Stimulated activated effector memory CD8-positive, alpha-beta T cell treated with anti-CD3 and anti-CD28 coated beads, Interleukin-12 subunit alpha, Interleukin-12 subunit beta, amount 100 ng/mL, for 72 hours (primary cell): ENCODE measurements at places on chromosomes 5 and 9.
A peak's percentile ranks its signal among the peaks of the same experiment; 100 is the strongest.

DNA sequence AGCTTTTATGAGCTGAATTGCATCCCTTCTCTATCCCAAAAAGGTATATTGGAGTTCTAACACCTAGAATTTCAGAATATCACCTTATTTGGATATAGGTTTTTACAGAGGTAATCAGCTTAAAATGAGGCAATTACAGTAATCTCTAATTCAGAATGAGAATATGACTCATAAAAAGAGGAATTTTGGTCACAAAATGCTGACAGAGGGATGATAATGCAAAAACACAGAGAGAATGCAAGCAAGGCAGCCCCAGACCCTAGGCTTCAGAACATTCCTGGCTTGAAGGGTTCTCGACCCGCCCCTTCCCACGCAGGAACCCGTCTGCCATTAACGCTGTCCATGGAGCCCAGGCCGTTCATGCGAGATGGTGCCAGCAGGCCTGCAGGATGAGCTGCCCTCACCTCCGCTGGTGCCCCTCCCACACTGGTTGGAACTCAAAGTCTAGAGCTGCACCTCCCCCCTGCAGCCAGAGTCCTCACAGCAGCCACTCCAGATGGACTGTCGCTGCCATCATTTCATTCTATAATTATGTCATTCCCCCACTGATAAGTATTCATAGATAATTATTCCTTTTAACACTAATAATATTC is 1173.4 kb upstream of the ACO1 start:
- DNase-seq = peak; percentile 49

DNA sequence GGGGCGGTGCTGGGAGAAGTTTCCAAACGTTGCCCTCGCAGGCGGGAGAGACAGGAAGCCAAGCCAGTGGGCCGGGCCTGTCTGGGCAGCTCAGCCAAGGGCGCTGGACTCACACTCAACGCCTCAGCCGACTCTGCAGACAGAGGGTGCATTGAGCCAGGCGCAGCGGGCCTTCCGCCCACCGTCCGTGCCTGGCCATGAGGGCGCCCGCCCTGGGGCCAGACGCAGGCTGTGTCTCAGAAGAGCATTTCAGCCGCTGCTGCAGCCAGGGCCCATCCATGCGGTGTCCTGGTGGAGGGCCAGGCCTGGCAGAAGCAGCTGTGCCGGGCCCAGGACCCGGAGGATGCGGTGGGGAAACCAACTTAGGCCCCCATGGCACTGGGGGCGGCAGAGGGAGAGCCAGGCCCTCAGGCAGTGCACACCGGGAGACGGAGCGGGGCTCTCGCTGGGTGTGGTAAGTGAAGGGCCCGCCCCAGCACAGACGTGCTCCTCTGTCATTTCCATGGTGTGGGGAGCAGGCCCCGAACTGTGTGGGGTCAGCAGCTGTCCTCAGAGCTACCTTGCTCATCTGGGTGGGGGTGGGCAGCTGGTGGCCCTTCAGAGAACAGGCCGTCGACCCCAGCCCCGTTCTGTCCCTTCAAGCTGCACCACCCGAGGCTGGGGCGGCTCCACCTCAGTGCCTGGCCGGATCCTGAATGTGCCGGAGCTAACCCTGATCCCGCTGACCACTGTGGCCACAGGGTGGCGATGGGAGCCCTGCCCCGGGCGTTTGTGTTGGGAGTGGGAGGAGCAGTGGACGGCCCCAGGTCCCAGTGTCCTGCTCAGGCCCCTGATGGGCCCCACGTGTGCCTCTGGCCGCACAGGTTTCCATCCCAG is 18.0 kb downstream of the DNLZ start:
- no peak for DNase-seq

GRCh38 chr9:36036780-36037548 is at the start of gene RECK:
Gene RECK, plus strand, starts transcription at chr9:36036913. Its CDS starts 86 bp downstream, at chr9:36036999.
- DNase-seq = peak; percentile 83

DNA sequence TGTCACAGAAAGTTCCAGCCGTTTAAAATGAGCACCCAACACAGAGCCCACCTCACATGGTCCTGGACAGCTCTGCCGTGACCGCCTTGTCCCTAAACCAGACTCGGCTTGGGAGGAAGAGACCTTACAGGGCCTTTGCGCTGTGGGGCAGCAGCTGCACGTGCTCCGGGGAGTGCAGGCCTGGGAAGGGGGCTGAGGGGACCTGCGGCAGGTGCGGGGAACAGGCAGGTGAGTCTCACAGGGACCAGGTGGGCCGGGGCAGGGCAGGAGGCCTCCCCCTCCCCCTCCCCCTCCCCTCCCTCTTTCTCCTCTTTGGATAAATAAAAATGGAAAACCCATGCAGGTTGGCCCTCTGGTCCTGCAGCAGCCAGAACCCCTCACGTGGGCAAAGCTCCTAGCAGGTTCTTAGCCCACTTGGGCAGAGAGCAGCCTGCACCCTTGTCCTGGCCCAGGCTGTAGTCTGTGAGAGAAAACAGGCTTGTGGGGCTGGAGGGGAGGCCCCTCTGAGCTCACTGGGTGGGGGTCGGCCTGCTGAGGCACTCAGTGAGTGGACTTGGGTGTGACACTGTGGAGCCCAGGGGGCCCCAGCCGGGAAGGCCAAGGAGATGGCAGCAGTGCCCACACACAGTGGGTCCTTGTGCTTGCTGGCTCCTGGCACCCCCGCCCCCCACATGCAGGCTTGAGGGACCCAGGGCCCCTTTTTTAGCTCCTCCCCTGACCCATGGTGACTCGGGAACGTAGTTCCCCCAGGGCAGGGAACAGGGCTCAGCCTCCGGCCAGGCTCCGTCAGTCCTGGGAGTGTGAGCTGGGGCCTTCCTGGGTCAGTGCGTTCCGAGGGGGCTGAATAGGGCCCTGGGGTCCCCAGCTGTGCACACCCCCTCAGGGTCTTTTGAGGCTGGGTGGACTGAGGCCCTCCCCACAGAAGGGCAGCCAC is 40.0 kb upstream of the CACNA1B start:
- DNase-seq = no peak

DNA sequence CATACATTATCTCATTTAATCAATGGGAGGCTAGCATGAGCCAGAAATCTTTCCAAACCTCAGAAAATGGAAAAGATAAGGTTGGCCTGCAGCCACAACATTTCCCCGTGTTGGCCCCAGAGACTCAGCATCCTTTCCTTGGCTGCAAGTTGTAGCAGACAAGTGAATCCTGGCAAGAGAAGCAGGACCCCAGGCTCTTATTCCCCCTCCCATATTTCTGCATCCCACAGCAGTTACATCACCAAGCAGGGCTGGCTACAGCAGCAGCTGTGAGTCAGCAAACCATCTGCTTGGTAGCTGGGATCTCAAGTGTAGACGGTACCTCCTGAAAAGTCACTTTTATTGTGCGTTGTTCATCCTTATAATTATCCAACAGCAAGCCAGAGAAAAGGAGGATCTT is 212.4 kb downstream of the GNA14 start:
- no peak for DNase-seq

- DNase-seq = no peak
Observed at GRCh38 chr9:15295761-15296405, 11.1 kb downstream of the TTC39B start.

- no peak for DNase-seq
Observed at GRCh38 chr5:82105457-82105856, 133.6 kb downstream of the ATG10 start.

DNA sequence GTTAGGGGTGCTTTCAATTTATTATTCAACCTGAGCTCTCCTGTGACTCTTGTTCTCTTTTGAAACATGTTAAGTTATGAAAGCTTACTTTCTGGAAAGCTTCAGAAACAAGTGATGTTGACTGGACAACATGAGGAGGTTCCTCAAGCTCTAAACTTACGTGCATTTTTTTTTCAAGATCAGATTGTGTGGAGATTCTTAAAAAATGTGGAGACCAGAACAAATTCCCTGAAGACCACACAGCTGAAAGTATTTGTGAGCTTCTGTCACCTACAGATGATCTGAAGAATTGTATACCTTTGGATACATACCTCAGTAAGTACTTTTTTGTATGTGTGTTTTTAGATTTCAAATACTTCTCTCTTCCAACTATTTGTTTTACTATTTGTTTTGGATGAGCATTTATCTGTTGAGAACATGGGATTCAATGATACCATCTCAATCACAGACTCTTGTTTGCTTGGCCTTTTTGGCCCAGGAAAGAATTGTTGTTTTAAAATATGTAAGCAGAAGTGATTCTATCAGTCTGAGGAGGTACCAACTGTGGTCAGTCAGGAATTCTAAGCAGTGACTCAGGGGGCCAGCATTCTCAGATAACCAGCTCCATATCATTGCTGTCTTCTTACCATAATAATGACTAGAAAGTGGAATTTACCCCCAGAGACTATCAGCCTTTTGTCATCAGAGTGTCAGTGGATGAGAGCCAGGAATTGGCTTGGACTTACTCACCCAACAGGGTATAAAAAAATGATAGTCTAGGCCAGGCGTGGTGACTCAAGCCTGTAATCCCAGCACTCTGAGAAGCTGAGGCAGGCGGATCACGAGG is 34.4 kb upstream of the GLIPR2 start:
- DNase-seq = no peak

DNA sequence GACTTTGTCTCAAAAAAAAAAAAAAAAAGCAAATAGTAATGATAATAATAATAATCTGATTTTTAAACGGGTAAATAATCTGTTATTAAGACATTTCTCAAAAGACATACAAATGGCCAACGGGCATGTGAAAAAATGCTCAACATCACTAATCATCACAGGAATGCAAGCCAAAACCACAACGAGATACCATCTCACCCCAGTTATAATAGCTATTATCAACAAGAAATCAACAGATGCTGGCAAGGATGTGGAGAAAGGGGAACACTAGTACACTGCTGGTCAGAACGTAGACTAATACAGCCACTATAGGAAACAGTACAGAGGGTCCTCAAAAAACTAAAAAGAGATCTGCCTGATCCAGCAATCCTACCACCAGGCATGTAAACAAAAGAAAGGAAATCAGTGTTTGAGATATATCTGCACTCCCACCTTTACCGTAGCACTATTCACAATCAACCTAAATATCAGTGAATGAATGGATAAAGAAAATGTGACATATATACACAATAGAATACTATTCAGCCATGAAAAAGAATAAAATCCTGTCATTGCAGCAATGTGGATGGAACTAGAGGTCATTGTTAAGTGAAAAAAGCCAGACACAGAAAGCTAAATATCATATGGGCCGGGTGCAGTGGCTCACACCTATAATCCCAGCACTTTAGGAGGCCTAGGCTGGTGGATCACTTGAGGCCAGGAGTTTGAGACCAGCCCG is 24.9 kb downstream of the VAV2 start:
- DNase-seq = no peak

DNA sequence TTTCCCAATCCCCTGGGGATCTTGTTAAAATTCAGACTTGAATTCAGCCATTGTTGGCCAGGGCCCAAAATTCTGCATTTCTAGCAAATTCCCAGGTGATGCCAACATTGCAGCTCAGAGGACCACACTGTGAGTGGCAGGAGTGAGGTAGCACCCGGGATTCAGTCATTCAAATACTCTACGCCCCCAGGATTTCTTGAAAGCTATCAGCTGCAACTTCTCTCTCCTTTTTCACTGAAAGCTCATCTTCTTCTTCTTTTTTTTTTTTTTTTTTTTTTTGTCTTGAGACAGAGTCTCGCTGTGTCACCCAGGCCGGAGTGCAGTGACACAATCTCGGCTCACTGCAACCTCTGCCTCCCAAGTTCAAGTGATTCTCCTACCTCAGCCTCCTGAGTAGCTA is 19.3 kb upstream of the ANKH start:
- DNase-seq = no peak

GRCh38 chr9:36845844-36846243 is 188.2 kb downstream of the PAX5 start:
- no peak for DNase-seq

- no peak for DNase-seq
Observed at GRCh38 chr9:123425261-123425821, 69.3 kb downstream of the CRB2 start.

DNA sequence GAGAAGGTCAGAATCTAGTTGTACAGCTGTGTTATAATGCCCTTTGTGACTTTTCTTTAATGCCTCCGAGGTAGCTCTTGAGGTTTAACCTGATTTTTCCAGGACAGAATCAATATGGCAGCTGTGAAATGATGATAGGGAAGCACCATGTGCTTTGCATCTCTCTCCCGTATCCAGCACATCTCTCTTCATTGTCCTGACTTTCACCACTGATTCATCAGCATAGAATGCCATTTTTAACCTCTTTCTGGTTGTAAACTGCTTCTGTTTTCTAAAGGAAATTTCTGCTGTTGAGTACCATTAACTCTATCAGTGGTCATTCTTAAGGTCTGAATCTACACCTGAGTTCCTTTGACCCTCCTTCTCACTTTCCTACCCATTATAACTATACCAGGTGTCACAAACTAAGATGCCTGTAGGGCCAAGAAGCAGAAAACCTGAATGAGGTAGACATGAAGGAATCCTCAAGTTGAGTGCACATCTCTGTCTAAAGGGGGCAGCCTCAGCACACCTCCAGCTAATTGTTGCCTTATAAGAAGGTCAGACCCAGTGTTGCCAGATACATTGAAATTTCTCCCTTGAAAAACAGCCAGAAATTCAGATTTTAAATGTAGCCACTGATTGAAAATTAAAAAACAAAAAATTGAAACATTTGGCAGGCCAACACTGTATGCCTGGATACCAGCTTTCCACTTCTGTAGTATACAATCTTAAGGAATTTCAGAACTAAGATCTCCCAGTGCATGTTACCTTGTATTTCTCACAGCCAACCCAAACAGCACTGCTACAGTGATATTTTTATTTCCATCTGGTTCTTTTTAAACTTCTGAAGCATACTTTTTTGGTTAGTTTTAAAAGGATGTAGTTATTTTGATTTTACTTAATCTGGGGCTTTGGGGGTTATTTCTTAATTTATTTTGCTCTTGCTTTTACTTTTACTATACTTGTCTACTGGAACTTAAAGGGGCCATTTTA is 35.8 kb upstream of the TLX3 start:
- DNase-seq = no peak

- peak; percentile 39 for DNase-seq
Observed at GRCh38 chr9:94860678-94861588, 134.4 kb downstream of the AOPEP start.

DNA sequence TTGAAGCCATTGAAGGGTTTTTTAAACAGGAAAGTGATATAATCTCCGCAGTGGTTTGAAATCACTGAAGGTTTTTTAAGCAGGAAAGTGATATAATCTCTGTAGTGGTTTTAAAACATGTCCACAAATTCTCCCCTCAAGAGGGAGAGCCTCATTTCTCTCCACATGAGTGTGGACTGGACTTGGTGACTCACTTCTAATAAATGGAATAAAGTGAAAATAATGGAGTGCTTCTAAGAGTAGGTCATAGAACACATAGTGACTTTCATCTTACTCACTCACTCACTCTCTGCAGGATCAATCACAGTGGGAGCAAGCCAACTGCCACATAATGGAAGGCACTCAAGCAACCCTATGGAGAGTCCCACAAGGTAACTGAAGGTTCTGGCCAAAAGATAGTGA is 12.0 kb downstream of the CTNNAL1 start:
- DNase-seq = no peak
